ENCODE measurements at places on chromosomes 1 and 21.

- no peak for DNase-seq
Observed at GRCh38 chr1:153533689-153534201, 2.0 kb downstream of the S100A6 start.

DNA sequence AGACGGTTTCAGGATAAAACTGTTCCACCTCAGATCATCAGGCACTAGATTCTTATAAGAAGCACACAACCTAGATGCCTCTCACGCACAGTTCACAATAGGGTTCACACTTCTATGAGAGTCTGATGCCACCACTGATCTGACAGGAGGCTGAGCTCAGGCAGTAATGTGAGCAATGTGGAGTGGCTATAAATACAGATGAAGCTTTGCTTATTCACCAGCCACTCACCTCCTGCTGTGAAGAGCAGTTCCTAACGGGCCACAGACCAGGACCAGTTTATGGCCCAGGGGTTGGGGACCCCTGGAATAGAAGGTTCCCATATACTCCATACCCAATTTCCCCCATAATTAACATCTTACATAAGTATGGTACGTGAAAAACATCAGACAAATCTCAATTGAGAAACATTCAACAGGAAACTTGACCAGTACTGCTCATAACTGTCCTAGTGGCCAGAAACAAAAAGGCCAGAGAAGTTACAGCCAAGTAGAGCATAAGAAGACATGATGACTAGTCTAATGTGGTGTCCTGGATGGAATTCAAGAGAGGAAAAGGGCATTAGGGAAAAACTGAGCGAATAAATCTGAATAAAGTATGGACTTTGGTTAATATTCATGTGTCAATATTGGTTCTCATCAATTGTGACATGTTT is 24.7 kb upstream of the IGSF5 start:
- DNase-seq = no peak

DNA sequence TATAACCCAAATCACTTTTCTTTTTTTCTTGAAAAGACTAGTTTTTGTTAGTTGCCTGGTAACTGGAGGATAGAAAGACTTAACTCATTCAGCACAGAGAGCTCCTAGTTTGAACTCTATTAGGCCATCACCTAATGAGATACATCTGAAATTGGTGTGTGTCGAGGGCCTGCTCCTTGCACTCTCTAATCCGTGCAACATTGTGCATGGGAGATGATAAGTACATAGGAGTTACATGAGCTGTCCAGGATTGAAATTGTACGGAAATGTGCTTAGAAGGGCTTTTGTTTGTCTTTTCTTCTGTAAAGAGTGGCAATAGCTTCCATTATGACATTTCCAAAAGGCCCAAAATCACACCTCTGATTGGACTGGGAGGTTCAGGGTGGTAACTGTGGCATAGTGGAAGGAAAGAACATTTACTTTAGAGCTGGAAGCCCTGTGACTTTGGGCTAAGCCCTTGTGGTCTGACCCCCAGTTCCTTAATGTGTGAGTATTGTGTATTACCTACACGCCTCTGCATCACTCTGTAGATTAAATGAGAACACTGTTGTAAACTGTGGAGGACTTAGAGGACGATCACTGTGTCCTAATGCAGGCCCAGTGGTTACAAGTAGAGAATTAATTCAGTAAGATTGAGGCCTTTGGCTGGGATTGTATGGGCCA is 71.2 kb downstream of the FGGY start:
- no peak for DNase-seq

DNA sequence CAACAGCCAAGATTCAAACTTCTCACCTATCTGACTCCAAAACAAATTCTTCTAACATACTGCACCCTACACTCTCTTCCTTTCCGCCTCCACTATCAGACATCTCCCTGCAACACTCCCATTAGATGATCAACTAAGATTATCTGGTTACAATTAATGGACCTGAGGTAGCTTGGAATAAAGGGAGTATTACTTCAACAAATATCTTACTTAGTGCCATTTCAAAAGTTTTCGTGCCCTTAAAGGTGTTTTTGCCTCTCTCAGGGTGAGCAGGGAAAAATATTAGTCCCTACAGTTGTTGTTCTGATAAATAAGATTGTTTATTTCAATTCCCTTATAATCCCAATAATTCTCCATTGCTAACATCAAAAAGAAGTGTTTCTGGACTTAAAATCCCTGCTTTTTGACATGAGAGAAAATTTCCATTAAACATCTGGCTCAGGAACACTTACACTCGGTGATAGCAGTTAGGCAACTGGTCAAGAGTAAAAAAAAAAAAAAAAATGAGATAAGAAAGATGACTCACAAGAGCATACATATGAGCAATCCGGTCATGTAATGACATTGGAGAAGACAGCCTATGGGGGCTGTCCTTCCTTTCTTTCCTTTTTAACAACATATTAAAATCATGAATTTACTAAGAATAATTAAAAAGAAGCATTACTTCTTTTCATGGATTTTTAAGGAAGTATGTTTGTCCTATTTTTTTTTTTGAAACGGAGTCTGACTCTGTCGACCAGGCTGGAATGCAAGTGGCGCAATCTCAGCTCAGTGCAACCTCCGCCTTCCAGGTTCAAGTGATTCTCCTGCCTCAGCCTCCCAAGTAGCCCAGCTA is 7.6 kb downstream of the RSBN1 start:
- DNase-seq = no peak

GRCh38 chr1:226210571-226211176 is 12.8 kb upstream of the MIXL1 start:
- DNase-seq = no peak

DNA sequence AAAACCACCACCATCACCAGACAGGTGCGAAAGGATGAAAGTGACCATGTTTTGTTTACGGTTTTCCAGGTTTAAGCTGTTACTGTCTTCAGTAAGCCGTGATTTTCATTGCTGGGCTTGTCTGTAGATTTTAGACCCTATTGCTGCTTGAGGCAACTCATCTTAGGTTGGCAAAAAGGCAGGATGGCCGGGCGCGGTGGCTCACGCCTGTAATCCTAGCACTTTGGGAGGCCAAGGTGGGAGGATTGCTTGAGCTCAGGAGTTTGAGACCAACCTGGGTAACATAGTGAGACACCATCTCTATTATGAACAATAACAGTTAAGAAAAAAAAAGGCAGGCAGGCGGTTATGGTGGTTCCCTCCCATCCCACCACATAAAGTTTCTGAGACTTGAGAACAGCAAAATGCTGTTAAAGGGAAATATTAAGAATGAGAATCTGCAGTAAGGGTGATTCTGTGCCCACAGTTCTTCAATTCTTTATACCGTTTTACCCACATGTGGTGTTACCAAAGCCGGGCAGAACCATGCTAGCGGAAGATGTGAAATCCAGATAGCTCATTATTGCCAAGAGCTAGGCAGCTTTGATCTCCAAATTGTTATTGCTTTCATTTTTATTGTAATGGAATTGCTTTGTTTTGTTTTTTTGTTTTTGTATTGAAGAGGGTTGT is 34.5 kb upstream of the TDRD10 start:
- DNase-seq = no peak

DNA sequence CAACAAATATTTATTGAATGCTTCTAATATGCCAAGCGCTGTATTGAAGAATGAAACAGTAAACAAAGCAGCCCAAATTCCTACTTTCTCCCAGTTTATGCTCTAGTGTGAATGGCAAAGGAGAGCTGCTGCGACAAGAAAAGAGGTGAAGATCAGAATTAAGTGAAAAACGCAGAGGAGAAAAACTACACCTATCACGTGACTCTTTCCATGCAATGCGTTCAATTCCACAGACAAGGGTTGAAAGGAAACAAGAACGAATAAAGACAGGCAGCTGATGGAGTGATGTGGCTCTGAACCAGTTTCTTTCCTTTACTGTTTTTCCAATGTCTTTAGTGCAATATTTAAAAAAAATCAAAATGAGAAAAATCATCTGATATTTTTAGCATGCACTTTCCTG is 23.6 kb downstream of the MT1HL1 start:
- no peak for DNase-seq

GRCh38 chr1:51453010-51453409 is 66.1 kb downstream of the EPS15 start:
- no peak for DNase-seq

DNA sequence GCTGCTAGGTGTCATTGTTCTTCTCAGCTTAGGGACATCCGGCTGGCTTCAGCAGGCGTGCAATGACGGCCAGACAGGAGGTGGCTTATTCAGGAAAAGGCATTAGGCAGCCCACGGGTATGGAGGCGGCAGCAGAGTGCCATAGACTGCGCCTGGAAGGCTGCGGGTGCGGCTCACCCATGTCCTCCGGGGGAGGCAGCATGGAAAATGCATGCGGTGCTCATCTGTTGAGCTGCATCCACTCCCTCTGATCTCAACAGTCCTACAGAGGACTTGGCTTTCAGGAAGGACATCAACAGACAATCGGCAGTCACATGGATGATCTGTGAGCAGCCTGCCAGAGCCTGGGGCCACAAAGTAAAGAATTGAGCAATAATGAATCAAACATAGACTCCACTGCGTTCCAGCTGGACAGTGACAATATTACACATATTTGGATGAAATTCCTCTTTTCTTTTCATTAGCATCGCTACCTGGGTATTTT is 42.9 kb downstream of the UMODL1 start:
- no peak for DNase-seq

DNA sequence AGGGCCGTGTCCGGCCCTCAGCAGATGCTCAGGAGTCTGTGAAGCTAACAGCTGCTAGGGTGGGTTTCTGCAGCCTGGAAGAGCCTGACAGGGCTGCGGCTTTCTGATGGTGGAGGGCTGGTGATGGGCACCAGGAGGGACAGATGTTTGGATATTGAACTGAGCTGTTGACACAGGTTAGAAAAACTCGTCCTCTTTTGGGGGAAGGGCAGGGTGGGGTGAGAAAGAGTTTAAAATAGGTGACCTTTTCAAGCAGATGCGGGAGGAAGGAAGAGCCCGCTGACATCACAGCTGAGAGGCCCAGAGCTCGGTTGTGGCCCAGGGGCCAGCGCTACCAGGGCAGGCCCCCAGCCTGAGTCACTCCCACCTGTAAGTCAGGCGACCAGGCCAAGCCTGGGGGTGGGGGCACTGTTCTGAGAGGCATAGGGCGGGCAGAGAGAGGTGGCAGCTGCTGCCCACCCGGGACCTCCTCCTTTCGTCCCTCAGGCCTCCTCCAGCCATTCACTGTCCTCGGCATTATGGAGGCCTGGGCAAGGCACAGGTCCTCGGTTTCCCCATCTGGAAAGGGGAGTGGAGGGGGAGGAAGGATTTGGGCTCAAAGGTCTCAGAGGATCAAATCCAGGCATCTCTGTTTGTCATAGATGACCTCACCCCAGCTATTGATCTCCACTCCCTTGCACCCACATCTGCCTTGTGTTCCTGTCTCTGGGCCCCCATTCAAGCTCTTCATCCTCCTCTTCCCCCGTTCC is 32.3 kb upstream of the ID3 start:
- no peak for DNase-seq

- no peak for DNase-seq
Observed at GRCh38 chr1:157399984-157400382, 152.3 kb downstream of the FCRL5 start.
